ENCODE measurements at places on chromosomes 11 and 22.

- no peak for DNase-seq
These were observed 1033.2 kb downstream of the TBC1D22A start for GRCh38 chr22:47795477-47796127.

DNA sequence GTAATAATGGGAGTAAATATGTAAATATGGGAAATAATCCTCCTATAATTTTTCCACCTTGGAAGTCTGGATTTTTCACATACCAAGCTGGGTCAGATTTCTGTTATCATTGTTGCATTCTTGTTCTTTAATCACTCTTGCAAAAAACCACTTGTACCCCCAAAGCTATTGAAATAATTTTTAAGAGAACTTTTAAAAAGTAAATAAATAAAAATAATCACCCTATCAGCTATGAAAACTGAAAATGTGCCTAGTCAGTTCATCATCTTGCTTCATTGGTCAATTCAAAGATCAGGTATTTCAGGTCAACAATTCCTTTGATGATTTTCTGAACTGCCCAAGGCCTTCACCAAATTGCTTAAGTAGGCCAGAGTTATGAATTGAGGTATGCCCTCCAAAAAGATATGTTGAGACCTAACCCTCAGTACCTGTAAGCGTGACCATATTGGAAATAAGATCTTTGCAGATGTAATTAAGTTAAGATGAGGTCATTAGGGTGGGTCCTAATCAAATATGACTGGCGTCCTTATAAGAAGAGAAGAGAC is 95.8 kb downstream of the PIWIL4 start:
- no peak for DNase-seq

- no peak for DNase-seq
These were observed 1.1 kb downstream of the OR52A5 start for GRCh38 chr11:5137014-5137413.

DNA sequence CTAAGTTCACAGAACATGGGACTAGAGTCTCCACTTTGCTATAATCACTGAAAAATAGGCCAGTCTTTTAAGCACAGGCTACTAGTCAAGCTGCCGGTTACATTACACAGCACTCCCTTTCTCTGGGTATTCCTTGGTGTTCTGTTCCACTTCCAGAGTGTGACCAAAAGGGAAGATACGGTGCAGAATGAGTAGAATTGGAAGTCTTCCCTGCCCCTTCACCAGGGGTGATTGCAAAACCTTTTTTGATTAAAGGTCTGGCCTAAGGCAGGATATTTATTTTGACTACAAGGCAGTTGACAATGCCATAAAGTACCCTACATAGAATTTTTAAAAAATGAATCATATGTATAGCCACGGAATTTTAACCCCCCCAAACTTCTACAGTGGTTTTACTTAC is 59.6 kb upstream of the ADORA2A start:
- DNase-seq = no peak

- no peak for DNase-seq
These were observed 1.9 kb downstream of the KCNJ5 start for GRCh38 chr11:128892866-128893565.

- no peak for DNase-seq
These were observed 65.5 kb upstream of the CHORDC1 start for GRCh38 chr11:90288212-90288821.

DNA sequence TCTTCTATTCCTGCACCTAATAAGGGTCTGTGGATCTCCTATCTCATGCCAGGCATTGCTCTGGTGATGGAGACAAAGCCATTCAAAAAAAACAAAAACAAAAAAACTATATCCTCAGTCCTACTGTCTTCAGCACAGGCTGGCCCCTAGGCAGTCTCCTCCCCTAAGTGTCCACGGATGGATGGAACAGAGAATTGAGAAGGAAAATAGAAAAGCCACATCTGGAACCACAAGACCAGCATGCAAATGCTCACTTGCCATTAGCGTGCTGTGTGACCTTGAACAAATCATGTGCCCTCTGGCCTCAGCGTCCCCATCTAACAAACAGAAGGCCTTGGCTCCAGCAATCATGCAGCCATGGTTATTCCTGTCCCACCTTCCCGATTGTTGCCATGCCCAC is 32.7 kb upstream of the CD82 start:
- no peak for DNase-seq
